ENCODE measurements at places on chromosomes 11 and 22. TPM values are rescaled to one million over a fixed set of nuclear protein-coding genes. Genes with fewer than 3 reads are reported as not detected.

DNA sequence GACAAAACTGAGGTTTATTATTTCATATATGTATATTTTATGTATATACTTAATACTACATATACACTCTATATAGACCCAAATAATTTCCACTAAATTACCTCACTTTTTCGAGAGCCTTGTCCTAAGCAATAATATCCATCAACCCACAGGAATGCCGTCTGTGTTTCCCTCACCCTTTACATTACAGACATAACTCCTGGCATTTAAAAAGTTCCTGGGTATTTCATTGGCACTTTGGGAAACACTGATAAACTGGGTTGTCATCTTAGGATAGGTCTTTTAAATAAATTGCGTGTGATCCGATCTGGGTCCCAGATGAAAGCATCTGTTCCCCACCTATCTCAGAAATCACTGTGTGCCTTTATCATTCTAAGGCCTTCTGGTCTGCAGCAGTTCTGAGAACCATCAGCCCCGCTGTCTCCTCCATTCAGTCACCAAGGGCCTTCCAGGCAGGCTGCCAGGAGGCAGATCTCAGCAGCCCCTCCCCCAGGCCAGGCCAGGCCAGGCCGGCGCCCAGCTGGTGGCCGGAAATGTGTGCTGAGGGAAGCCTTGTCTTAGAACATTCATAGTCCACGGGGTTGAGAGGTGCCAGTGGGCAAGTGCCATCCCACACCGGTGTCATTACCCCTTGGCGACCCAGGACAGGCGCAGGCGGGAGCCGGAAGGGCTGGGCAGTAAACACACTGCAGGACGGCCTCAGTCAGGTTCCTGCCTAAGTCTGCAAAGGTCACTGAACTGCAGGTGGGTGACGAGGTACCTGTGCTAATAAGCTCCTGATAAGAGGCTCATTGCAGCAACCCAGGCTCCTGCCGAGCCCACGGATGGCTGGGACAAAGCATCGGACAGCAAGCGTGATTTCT is 3.3 kb downstream of the FGF19 start:
- no peaks in the 10 kb centered on the region for H3K36me3 ChIP-seq
- no peak overlapping the region for H3K4me3 ChIP-seq
- H3K27ac ChIP-seq: no peak overlapping the region
- H3K27me3 ChIP-seq: peaks cover 41% of the 10 kb centered on the region
- DNase-seq: peak; percentile 95

Gene SYNGR1
- 37.9 TPM for total RNA-seq

DNA sequence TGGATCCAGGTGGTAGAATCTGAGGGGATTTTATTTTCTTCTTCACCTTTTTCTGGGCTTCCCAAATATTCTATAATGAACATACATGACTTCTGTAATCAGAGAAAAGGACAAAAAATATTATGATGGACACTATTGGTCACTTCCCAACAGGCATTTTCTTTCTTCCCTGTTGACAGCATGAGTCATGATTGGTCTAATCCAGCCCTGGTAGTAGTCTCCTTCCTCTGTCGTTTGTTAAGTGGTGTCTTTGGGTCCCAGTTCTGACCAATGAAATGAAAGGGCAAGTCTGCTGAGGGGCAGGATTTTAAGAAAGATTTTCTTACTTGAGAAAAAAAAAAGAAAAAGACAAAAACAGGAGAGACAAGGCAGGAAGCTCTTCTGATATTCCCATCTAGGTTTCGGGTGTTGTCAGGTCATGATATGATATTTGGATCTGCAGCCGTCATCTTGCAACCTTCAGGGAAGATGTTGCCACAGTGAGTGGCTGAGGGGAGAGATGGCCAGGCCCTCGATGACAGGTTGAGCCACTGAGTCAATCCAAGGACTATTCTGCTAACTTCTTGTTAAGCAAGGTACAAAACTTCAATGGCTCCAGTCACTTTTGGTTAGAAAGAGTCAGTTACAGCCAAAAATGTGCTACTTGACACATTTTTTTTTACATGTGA is 23.3 kb upstream of the PLEKHB1 start:
- DNase-seq: no peak
- no peak overlapping the region for H3K4me3 ChIP-seq
- H3K36me3 ChIP-seq: no peaks in the 10 kb centered on the region
- H3K27ac ChIP-seq: no peak overlapping the region
- H3K27me3 ChIP-seq: peaks cover 9% of the 10 kb centered on the region
- H3K4me1 ChIP-seq: no peaks in the 10 kb centered on the region

Gene ARFIP2
- 56.5 TPM for total RNA-seq

Gene TKFC
- 88.7 TPM for total RNA-seq

DNA sequence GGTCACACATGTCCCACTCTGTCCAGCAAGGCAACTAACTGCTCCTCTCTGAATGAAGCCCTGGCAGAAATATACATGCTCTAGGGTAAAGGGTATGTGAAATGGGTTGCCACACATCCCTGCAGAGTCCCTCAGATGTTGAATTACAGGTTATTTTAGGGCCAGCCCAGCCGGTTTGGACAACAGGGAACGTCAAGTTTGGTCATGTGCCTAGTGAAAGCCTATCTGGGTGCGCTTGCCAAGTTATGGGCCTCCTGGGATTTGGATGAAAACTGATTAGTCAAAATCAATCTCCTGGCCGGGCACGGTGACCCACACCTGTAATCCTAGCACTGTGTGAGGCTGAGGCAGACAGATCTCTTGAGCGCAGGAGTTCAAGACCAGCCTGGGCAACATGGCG is 10.4 kb downstream of the AP1B1 start:
- peaks cover 6% of the 10 kb centered on the region for H3K4me1 ChIP-seq
- H3K36me3 ChIP-seq: peaks cover 49% of the 10 kb centered on the region
- H3K4me3 ChIP-seq: no peak overlapping the region
- no peaks in the 10 kb centered on the region for H3K27me3 ChIP-seq

DNA sequence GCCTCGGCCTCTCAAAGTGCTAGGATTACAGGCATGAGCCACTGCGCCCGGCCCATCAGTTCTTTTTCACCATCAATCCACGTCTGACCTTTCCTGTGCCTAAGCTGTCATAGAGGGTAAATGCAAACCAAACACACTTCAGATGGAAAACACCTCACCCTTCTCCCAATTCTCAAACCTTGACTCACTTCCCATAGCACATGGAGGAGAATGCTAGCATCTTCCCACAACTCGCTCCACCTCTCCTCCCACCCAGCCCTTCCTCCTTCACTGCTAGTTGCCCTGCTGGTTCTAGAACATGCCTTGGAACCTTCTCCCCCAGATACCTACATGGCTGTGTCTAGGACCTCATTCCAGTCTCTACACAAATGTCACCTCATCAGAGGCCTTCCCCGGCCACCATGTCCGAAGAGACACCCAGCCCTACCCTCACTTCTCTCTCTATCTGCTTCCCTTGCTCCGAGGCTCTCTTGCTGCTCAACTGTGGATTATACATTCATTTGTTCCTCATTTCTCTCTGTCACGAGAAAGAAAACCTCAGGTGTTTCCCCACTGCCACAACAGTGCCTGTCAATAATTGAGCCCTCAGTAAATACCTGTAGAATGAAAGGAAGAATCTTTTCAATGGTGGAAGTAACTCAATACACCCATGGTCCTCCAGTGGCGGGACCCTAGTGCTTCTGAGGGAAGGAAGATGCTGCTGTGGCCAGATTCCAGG is 21.3 kb upstream of the NCF4 start:
- no peaks in the 10 kb centered on the region for H3K36me3 ChIP-seq
- no peaks in the 10 kb centered on the region for H3K27me3 ChIP-seq
- no peaks in the 10 kb centered on the region for H3K4me1 ChIP-seq
- no peak overlapping the region for H3K27ac ChIP-seq

Gene MEN1
- 48.7 TPM for total RNA-seq

Gene ARHGEF17
- 25.0 TPM for total RNA-seq

GRCh38 chr11:114826910-114827442 is 148.6 kb downstream of the NXPE2 start:
- no peaks in the 10 kb centered on the region for H3K4me1 ChIP-seq
- H3K36me3 ChIP-seq: no peaks in the 10 kb centered on the region
- peak; percentile 29 for DNase-seq
- no peak overlapping the region for H3K27ac ChIP-seq

Gene DCUN1D5
- 50.9 TPM for total RNA-seq

Gene KCNJ1
- not detected for total RNA-seq

DNA sequence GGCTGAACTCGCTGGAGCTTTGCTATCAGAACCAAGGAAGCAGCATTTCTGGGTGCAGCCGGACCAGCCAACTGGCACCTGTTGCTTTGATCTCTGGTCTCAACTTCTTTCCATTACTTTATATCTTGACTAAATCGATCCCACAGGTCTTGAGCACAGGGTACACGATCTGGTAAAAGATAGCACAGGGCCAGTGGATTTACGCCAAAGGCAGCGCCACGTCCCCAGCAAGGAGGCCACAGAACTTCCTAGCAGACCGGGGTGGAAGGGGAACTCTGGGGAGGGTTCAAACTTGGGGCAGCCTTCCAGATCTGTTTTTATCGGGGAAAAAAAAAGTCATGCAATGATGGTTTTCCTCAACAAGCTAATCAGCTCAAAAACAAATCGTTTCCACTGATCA is 14.0 kb downstream of the VPS37C start:
- peaks cover 4% of the 10 kb centered on the region for H3K36me3 ChIP-seq
- peaks cover 16% of the 10 kb centered on the region for H3K4me1 ChIP-seq
- H3K4me3 ChIP-seq: no peak overlapping the region
- no peak overlapping the region for H3K27ac ChIP-seq

GRCh38 chr11:34284156-34284555 is 73.7 kb downstream of the ABTB2 start:
- H3K27ac ChIP-seq: peak overlapping the region; percentile 62
- no peak overlapping the region for H3K4me3 ChIP-seq
- DNase-seq: no peak

Gene PATE2
- total RNA-seq: 0.23 TPM

GRCh38 chr11:77244277-77245027 is 57.0 kb downstream of the GDPD4 start:
- no peak overlapping the region for H3K4me3 ChIP-seq
- DNase-seq: no peak

Gene ATXN10
- total RNA-seq: 223 TPM

Gene PGGHG
- total RNA-seq: 129 TPM

DNA sequence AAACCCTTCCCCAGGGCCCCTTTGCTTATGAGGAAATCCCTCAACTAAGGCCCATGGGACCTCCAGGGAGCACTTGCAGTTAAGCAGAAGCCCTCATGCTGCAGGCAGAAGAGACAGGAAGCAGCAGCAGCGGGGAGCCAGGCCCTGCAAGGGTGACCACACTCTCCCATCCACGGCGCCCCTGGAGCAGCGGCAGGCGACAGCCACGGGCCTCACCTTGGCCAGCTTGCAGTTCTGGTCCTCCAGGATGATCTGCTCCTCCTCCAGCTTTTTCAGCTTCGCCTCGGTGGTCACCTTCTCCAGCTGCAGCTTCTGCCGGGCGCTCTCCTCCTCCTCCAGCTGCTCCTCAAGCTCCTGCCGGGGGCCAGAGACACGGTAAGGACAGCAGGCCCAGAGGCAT is 47.0 kb downstream of the APOL1 start:
- H3K4me3 ChIP-seq: no peak overlapping the region
- no peak overlapping the region for H3K27ac ChIP-seq
- no peak for DNase-seq
- no peaks in the 10 kb centered on the region for H3K27me3 ChIP-seq
- no peaks in the 10 kb centered on the region for H3K4me1 ChIP-seq

- no peaks in the 10 kb centered on the region for H3K4me1 ChIP-seq
- H3K27me3 ChIP-seq: no peaks in the 10 kb centered on the region
- DNase-seq: no peak
- H3K4me3 ChIP-seq: no peak overlapping the region
- no peak overlapping the region for H3K27ac ChIP-seq
Measured at GRCh38 chr11:24593332-24593731, 96.5 kb downstream of the LUZP2 start.

Gene IL10RA
- 0.51 TPM for total RNA-seq

DNA sequence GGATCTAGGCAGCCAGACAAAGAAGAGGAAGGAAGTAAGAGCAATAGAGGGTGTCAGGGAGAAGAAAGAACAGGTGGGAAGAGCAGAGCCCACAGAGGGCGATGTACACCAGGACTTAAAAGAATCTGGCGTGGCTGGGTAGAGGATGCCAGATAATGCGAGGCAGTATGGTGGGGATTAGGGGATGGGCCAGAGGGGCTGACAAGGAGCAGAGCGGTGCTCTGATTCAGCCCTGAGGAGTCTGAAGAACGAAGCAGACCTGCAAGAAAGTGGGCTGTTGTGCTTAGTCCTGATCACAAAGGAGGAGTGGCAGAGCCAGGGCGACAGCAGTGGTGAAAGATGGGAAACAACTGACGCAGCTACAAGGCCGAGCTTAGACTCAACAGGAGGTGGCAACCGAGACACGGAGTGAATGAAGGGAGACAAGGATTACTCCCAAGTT is 163.7 kb downstream of the LARGE1 start:
- H3K4me3 ChIP-seq: no peak overlapping the region
- H3K36me3 ChIP-seq: no peaks in the 10 kb centered on the region
- DNase-seq: peak; percentile 76
- H3K27ac ChIP-seq: no peak overlapping the region
- H3K4me1 ChIP-seq: no peaks in the 10 kb centered on the region

- DNase-seq: peak; percentile 96
- peak overlapping the region; percentile 81 for H3K4me3 ChIP-seq
Measured at GRCh38 chr11:124758355-124759265, 3.5 kb downstream of the ESAM start.

Gene CD44
- total RNA-seq: 0.50 TPM

GRCh38 chr11:126384449-126385070 is 29.1 kb downstream of the ST3GAL4 start:
- H3K4me1 ChIP-seq: peaks cover 5% of the 10 kb centered on the region
- H3K36me3 ChIP-seq: no peaks in the 10 kb centered on the region
- H3K4me3 ChIP-seq: no peak overlapping the region
- H3K27ac ChIP-seq: no peak overlapping the region

GRCh38 chr11:72635309-72635915 is 38.8 kb downstream of the PDE2A start:
- H3K27ac ChIP-seq: no peak overlapping the region
- no peaks in the 10 kb centered on the region for H3K36me3 ChIP-seq
- H3K4me1 ChIP-seq: no peaks in the 10 kb centered on the region

DNA sequence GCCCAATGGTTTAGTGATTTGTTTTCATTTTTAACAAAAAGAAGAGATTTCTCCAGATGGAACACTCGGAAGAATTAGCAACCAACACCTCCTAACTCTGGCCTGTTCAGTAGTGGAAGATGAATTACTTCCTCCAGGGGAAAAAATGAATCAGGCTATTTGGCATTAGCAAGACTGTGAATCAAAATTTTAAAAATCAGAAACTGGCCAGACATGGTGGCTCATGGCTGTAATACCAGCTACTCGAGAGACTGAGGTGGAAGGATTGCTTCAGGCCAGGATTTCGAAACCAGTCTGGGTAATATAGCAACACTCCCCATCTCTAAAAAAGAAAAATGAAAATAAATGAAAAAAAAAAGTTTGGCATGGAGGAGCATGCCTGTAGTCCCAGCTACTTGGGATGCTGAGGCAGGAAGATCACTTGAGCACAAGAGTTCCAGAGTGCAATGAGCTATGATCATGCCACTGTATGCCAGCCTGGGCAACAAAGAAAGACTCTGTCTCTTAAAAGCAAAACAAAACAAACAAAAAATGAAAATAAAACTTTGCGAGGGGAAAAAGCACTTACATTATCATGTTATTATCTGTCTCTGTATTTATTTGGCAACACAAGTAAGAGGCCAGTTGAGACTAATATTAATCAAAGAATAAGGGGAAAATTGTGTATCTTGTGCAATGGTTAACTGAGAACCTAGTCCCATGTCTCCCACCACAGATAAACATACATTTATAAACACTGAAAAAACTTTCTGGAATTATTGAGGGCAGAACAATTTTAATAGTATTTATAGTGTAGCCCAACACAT is 796.3 kb upstream of the ANO3 start:
- H3K4me1 ChIP-seq: no peaks in the 10 kb centered on the region
- no peaks in the 10 kb centered on the region for H3K36me3 ChIP-seq
- no peak for DNase-seq
- H3K4me3 ChIP-seq: no peak overlapping the region

Data from endodermal cell (in vitro differentiated cells).